ENCODE measurements at places on chromosomes 2 and 18. TPM values are rescaled to one million over a fixed set of nuclear protein-coding genes. Genes with fewer than 3 reads are reported as not detected.

The HOXD13 gene
- not detected for total RNA-seq

The CLEC4F gene
- total RNA-seq = 3.7 TPM

The NT5DC4 gene
- not detected for total RNA-seq

GRCh38 chr2:23993736-23994269 is 16.1 kb upstream of the MFSD2B start:
- no peak for DNase-seq

DNA sequence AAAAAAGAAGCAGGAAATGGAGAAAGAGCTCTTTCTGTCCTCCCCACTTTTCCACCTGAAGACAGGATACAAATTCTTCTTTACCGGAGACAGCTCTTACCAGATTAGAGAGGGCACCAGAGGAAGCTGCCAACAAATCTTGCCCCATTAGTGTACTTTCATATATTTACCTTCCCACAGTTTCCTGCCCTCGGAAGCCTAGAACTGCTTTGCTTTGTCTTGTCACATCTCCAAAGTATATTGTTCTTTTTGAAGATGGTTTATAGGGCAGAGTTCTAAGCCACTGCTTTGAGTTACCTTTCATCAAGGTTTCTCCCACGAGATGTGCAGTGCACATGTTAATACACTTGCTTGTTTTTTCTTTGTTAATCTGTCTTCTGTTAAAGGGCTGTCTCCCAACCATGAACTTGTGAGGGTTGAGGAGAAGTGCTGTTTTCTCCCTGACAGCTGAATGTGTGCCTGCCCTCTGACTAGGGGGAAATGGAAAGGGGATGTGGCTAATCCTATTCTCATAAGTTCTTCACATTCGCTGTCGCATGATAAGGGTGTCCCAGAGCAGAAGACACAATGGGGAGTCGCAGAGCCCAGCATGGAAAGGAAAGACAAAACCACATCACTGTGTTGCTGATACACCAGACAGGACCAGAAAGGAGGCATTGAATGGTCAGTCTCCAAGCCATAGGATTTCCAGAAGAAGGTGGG is 24.2 kb downstream of the CENPA start:
- no peak for DNase-seq

GRCh38 chr18:75492852-75493251 is 65.3 kb upstream of the SMIM21 start:
- no peak for DNase-seq

DNA sequence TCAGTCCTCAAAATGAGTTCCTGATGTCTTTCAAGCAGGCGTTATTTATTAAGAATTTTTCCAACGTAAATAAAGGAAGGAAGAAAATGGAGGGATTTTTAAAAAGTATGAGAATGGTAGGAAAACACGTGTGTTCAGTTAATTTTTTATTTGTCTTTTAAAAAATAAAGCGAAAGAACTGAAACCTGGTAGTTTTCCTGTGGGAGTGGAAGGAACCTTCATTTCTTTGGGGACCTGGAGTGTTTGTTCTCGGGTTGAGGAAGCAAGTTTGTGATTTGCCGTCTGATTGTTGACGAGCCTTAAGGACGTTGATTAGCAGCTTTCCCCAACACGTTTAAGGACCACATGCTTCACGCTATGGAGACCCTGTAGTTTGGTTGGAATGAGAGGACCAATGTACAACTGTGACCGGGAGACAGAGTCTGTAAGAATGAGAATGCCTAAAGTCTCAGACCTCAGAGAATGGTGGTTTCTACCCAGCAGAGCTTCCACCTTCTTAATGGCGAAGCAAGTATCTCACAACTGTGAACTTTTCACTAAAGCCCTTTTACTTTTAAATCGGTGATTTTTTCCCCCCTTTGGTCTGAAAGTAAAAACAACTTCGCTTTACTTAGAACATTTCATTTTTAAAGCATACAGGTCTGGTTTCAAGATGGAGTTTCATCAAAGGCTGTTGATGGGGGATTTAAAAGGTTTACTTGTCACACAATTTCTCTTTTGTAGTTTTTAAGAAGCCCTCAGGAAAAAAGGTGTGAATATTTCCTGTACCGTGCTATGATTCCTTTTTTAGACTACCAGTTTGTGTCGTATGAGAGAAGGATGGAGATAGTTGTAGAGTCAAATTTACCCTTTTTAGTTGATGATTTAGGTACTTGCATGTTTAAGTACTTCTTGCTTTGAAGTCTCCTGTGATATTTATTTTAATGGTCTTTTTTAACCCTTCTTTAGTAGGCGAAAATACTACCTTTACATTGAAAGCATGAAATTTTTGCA is 1.4 kb downstream of the TTC39C start:
- no peak for DNase-seq

- no peak for DNase-seq
Measured at GRCh38 chr18:75377926-75378325, 49.6 kb downstream of the SMIM21 start.

DNA sequence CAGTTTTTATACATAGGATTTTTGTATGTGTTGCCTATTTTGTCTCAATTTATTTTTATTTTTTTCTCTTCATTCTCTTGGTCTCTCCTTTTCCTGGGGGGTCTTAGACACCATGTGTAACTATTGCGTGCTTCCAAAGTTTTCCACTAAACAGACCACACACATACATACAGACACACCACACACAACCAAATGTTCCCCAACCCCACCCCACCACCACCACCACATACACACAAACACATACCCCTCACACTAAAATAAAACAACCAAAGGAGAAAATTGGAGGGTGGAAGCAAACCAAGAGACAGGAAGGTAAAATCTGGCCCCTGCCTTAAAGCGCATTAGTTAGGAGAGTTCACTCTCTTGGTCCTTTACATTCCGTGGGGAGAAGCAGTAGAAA is 30.0 kb upstream of the ANXA4 start:
- no peak for DNase-seq

- DNase-seq = no peak
Measured at GRCh38 chr18:50973367-50974126, 5.7 kb downstream of the ELAC1 start.

DNA sequence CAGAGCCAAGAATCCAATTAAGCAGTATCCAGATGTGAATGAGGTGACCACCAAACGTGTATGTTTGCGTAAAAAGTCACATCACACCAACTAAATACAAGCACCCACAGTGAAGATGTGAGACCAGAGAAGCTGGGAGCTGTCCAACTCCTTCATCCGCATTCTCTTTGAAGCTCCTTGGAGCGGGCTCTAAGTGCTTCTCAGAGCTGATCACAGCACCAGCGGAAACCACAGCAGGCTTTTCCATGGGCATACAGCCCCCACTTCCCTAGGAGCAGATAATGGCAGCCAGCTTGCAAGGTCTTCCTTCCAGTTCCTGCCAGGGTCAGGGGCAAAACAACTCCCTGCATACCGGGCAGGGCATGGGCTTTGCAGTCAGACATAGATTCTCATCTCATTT is 36.4 kb downstream of the REEP1 start:
- no peak for DNase-seq

DNA sequence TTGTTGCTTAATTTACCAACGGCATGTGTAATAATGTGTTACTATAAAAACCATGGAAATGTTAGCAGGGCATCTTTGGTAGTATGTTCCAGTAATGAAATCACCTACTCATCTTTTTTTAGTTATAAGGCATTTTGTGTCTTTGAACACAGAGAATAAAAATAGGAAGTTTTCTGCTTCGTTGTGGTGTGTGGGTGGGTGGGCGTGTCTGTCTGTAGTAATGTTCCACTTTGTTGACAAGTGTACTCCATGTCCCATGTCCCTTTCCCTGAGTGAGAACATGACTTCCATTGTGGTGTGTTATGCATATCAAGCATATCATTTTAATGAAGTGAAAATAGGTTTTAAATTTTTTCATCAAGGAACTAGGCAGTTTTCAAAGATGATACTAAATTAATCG is 149.3 kb downstream of the VWC2L start:
- DNase-seq = no peak

GRCh38 chr2:214215107-214215506 is 195.7 kb upstream of the VWC2L start:
- DNase-seq = no peak

DNA sequence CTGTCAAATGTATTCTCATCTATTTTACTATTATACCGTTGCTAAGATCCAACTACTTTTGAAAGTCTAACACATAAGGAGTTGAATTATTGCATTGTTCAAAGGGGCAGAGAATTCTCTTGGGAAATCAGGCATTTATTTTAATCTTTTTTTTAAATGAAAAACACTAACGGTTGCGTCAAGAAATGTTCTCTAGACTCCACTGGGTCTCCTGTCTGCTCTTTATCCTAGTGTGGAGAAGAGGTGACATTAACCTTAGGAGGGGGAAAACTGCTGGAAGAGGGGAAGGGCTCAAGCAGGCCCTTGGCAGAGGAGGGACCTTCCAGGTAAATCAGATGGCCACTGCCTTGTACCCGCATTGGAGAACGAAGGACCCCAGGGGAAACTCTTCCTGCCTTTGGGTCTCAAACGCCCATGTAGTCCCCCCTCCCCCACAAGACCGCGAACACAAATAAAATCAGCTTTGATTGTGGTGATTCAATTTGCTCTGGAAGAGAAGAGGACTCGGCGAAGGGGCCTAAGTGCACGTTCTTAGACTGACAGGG is 1.1 kb upstream of the APCDD1 start:
- no peak for DNase-seq

DNA sequence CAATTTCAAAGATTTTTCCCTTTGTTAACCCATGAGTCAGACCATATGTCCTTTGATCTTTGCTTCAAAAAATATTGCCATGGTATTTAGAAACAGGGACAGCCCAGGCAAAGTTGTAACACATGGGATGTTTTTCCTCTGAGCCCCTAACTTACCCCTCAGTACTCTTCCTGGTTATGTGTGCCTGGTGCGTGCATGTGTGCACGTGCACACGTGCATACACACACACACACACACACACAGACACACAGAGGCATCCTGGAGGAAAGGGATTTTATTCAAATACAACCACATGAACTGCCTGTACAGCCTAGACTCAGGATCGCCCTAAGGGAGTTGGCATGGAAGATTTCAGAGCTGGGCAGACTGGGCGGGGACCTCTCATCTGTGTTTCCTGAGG is 5.1 kb downstream of the AFF3 start:
- DNase-seq = no peak

- peak; percentile 28 for DNase-seq
Measured at GRCh38 chr2:240429872-240430491, 5.5 kb upstream of the GPC1 start.

DNA sequence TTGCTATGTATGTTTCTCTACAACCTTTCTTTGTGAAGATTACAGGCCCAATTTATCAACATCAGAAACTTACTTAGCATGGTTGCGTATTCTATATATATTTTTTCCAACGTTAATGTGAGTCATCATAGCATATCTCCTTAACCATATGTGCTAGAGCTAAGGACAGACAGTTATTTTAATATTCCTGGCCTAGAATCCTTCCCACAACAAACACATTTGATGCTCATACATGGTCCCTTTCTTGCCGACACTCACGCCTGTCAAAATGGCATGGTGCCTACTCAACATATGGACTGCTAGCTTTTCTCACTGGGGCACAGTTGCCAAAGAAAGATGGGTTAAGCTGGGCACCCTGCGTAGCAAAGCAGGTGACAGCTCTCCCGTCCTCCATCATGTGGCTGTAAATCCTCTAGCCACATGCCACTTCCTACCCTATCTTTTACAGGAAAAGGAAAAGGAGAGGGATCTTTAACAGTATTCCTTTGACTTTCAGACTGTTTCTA is 75.2 kb upstream of the GALNT5 start:
- DNase-seq = no peak

- no peak for DNase-seq
Measured at GRCh38 chr2:109432421-109432820, 181.3 kb downstream of the SEPTIN10 start.

GRCh38 chr2:190452433-190452832 is 44.3 kb downstream of the MFSD6 start:
- no peak for DNase-seq

GRCh38 chr2:61959381-61960293 is 54.2 kb downstream of the COMMD1 start:
- no peak for DNase-seq

- no peak for DNase-seq
Measured at GRCh38 chr2:233915128-233915527, 2.0 kb upstream of the TRPM8 start.

DNA sequence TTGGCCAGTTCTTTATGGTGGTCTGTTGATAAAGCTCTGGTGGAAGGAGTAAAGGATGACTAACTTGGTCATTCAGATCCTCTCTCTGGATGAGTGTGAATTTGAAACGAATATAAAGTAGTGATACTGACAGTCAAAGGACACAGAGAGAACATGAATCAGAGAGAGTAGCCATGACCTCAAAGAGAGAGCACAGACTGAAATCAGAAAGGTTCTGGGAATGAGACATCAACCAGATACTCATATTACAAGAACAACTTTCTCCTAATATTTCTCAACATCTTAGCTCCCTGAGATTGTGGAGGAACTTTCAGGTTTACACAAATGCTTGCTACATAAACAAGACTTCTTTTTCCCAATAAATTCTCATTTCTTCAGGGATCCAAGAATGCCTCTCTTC is 849.1 kb upstream of the CHAC2 start:
- DNase-seq = no peak

DNA sequence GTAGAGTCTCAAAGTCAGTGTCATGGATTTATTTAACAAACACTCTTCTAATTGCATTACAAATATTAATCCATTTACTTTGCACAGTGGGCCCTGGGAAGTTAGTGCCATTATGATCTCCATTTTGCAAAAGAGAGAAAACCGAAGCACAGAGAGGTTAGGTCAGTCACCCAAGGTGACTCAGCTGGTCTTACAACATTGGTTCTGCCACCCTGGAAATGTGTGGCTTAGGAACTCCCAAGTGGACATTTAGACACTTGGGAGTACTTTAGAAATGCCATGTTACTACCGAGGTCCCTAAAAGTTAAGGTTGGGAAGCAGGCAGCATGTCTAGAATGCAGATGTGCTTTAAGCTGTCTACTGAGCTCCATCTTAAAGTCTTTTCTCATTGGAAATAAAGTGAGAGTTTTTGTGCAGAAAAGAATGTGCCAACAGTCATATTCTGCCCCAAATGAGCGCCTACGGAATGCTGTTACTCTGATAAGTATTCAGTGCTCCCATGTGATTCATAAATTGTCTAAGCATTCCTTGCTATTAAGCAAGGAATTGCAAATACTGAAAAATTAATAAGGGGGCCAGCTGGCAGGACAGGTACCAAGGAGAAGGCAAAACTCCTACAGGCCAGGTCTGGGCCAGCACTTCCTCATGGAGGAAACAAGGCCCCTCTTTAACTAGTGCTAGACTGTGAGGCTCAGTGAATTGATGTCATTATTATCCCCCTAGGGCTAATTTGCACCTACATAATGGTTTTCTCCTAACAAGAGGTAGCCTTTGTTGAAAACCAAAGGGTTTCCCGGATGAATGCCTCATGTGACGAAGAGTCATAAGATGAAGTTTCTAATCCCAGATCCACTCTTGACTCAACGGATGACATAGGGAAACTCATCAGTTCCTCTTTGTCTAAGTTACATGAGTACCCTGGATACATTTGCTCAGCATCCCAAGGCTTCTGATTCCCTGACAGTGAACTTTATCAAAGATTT is 16.3 kb downstream of the NRP2 start:
- DNase-seq = no peak

DNA sequence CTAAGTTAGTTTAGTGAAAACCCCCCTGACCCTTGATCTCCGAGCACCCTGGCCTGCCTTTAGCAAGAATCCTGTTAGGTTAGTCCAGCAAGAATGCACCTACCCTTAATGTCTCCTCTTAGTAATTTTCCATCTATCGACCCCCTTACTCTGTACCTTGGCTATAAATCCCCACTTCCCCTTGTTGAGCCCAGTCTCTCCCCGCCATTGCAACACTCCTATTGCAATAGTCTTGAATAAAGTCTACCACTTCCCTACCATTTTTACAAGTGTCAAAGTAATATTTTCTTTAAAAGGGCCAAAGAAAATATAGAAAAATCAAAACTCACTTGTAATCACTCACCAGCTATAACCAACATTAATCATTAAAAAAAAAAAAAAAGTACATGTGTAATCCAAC is 4.2 kb upstream of the ZBTB7C start:
- DNase-seq = no peak
